NCI-H2171 treated with DMSO at 0.1 percent for 48 hours (cell line): ENCODE measurements at places on chromosomes 12 and 14.

DNA sequence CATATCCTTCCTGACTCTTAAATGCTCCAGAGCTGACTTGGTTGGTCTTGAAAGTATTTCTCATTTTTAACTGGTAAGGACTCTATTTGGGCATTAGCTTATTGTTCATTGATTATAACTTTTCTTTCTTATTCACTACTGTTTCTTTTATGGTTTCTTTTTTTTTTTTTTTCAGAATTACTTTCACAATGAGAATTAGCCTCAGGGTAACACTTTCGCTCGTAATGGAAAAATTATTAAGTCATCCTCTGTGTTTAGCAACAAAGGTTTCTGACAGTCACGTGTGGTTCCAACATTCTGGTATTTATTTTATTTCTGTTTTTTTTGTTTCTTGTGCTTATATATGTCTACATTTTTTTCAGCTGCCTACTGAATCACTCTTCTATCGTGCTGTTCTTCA lies 80.0 kb downstream of the METTL25 start:
- DNase-seq: no peak

- no peak for DNase-seq
Observed at GRCh38 chr14:66772146-66772545, 264.2 kb downstream of the GPHN start.

- no peak for DNase-seq
Observed at GRCh38 chr14:42028607-42029006, 421.9 kb downstream of the LRFN5 start.

- peak; percentile 89 for DNase-seq
Observed at GRCh38 chr12:63843721-63844390, 644 bp upstream of the SRGAP1 start.

GRCh38 chr14:75720842-75721498 lies 59.9 kb downstream of the TTLL5 start:
- no peak for DNase-seq

GRCh38 chr14:23177181-23177580 lies 6.3 kb downstream of the SLC7A8 start:
- DNase-seq: no peak

DNA sequence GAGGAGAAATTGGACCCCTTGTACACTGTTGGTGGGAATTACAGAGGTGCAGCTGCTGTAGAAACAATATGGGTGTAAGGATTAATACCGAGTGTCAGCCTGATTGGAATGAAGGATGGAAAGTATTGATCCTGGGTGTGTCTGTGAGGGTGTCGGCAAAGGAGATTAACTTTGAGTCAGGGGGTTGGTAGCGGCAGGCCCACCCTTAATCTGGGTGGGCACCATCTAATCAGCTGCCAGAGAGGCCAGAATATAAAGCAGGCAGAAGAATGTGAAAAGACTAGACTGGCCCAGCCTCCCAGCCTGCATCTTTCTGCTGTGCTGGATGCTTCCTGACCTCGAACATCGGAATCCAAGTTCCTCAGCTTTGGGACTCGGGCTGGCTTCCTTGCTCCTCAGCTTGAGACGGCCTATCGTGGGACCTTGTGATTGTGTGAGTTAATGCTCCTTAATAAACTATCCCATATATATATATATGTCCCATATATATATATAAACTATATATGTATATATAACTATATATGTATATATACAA lies 38.4 kb upstream of the PPP2R5C start:
- DNase-seq: no peak

GRCh38 chr14:100223332-100224201 lies 15.4 kb upstream of the YY1 start:
- no peak for DNase-seq

GRCh38 chr12:79973801-79974200 lies 38.9 kb upstream of the PPP1R12A start:
- DNase-seq: peak; percentile 32

- DNase-seq: no peak
Observed at GRCh38 chr14:100708425-100709288, 18.0 kb upstream of the DLK1 start.

- DNase-seq: peak; percentile 0
Observed at GRCh38 chr12:11723993-11724392, 74.5 kb downstream of the ETV6 start.

DNA sequence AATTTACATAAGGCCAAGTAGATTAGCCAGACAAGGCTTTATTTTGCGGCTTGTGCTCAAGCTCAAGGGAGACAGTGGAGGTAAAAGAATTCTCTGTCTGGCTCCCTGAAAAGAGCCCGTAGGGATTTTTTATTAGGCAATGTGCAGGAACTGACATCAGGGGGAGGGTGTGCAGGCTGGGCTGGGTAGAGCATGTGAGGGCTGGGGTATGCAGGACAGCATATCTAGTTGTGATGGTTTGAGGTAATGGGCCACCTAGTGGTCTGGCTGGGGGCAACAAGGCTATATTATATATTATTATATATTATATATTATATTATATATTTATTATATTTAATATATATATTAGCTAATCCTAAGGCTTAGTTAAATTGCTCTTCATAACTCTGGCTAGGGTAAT lies 102.1 kb downstream of the TMEM117 start:
- DNase-seq: no peak

GRCh38 chr14:22533057-22533704 lies 55.8 kb downstream of the DAD1 start:
- no peak for DNase-seq

GRCh38 chr14:64807551-64807950 lies 72.2 kb downstream of the SPTB start:
- no peak for DNase-seq

GRCh38 chr14:38971258-38971921 lies 131.6 kb downstream of the SEC23A start:
- DNase-seq: peak; percentile 92

- no peak for DNase-seq
Observed at GRCh38 chr14:65555358-65555757, 142.8 kb downstream of the FUT8 start.

DNA sequence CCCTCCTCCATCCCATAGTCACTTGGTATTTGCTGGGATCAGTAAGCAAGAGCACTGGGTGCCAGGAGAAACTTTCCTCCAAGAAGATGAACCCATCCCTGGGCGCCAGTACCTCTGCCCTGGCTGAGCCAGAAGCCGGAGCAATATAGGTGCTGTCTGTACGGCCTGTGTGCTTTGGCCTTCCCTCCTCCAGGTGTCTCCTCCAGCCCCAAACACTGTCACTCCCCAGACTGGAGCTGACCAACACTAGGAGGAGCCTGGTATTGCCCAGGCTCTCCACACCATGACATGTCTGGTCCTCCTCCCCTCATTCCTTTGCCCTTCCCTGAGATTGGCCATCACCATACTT lies 4.9 kb downstream of the GSTZ1 start:
- DNase-seq: no peak

GRCh38 chr12:44034906-44035305 lies 199.0 kb downstream of the TMEM117 start:
- no peak for DNase-seq

DNA sequence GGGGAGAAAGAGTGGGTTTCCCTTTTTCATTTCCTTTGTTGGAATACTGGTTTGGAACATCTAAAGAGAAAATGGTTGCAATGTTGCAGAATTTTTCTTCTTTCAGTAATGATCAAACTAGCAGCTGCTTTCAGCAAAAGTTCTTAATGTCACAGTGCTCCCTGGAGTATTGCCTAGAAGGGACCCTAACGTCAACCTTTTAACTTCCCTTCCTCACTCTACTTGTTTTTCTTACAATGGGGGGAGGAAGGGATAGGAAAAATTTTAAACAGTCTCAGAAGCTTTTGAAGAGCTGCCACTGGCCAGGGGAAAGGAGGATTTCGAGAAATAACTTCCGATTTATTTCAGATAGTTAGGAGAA lies 521.8 kb downstream of the MED13L start:
- DNase-seq: no peak

GRCh38 chr14:100813291-100813690 lies 12.6 kb upstream of the MEG3 start:
- DNase-seq: no peak

- DNase-seq: no peak
Observed at GRCh38 chr12:107435072-107435471, 250.5 kb upstream of the PWP1 start.

DNA sequence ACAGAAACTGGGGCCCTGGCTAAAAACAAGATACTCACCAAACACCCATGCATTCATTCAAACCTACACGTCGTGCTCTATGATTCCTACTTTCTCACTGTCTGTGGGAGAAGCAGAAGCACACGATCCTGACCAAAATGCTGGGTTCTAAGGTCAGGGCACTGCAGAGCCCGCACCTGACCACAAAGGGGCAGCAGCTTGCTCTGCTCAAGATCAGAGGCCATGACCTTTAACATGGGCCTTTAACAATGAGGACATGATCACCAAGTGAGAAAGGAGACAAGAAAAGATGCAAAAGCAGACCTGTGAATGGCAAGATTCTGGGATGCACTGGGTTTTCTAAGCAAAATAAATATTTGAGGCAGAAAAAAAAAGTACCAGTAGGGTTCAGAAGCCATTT lies 40.1 kb upstream of the VPS33A start:
- DNase-seq: no peak
